ENCODE measurements at places on chromosomes 2 and 18. TPM values are rescaled to one million over a fixed set of nuclear protein-coding genes. Genes with fewer than 3 reads are reported as not detected.

DNA sequence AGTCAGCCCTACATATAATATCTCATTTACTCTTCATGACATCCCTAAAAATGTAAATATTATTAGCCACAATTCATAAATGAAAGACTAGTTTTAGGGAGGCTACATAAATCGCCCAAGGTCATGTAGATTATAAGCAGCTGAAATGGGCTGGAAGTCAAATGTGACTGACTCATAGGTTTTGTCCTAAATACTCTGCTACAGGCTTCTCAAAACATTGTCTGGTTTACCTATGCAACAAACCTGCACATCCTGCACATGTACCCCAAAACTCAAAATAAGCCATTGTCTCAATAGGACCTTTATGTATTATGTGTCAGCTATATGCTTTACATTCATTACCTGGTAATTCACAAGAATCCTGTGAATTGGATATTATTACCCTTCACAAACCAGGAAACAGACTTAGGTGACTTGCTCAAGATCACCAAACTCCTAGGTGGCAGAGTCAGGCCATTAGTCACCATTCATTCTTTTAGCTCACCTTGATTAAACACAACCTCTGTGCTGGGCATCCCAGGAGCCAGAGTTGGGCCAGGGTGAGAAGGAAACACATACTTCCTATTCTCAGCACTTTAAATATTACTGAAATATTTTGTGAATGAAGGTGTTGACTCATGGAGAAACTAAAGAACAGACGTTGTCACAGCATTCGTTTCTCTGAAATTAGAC lies 69.4 kb upstream of the CPO start:
- DNase-seq, result no peak

- peak; percentile 55 for DNase-seq
Measured at GRCh38 chr18:42078711-42079110, 123.7 kb downstream of the PIK3C3 start.

DNA sequence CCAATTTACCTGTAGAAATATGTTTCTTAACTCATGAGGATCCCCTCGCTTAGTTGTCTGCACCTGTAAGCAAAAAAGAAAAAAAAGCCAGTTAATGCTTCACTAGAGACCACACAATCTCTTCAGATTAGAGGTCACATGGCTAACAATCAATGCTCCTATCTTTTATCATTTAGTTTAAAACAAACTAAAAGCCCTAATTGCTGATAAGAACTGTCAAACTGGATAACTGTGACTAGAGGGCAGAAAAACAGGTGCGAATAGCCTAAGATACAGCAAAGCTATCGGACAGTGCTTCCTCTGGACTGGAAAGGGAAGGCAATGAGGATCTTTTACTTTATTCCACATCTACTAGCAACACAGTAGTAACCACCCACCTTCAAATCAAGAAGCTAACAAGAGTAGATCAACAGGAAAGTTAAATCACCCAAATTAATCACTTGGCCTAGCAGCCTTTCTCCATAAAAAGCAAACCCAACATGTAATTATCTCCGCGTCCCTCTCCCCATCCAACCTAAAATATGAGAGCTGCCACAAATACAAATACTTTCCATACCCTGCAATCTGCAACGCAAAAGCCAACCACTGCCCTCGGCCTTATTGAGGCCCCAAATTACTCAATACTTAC lies 734 bp downstream of the SLC25A12 start:
- DNase-seq, result peak; percentile 25

- DNase-seq, result no peak
Measured at GRCh38 chr2:17899871-17900270, 21.4 kb downstream of the KCNS3 start.

- DNase-seq, result no peak
Measured at GRCh38 chr2:128345436-128346165, 26.9 kb upstream of the HS6ST1 start.

DNA sequence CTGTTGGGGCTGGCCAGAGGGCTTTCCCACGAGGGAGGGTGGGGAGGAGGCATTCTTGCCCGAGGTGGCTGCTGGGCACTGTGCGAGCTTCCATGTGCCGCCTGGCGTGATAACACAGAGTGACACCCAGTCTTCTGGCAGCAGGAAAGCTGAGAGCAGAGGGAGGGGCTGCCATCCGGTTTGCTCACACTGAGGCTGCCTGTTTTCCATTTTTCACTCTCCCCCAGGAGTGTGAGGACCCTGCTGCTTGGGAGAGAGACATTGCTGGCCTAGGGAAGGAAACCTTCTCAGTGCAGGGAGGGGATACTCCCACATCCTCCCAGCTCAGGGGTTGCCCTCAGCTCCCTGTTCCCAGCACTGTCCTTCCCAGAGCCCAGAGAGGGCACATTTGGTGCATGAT lies 73.1 kb downstream of the INHBB start:
- DNase-seq, result no peak

- no peak for DNase-seq
Measured at GRCh38 chr2:31125918-31126695, 12.1 kb downstream of the GALNT14 start.

DNA sequence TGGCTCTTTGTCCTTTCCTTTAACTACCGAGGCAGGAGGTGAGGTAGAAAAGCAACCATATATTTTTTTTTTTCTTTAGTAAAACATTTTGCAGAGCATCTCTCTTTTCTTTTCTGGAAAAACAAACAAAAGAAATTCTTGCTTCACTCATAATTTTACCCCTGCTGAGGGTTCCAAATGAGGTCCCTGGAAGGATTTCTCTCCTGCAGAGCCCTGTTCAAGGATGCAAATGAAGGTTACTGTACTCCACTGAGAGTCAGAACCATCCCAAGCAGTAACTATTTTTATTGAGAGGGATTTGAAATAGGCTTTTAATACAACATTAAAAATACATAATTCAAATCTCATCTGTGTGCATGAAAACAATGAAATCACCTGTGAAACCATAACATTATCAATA lies 19.5 kb upstream of the MYO1B start:
- no peak for DNase-seq

MPP4 gene
- total RNA-seq, result 0.26 TPM

GATA6 gene
- total RNA-seq, result 10.0 TPM

SNED1 gene
- 39.5 TPM for total RNA-seq

SLC9A4 gene
- total RNA-seq, result not detected
